ENCODE measurements at places on chromosomes 7 and 10.

- H3K4me3 ChIP-seq = no peak overlapping the region
- no peak for DNase-seq
- no peaks in the 10 kb centered on the region for H3K4me1 ChIP-seq
- H3K27me3 ChIP-seq = no peaks in the 10 kb centered on the region
- H3K36me3 ChIP-seq = no peaks in the 10 kb centered on the region
- H3K27ac ChIP-seq = no peak overlapping the region
Observed at GRCh38 chr10:75859141-75859540, 427.7 kb downstream of the LRMDA start.

- peaks cover 5% of the 10 kb centered on the region for H3K4me1 ChIP-seq
- DNase-seq = no peak
- no peaks in the 10 kb centered on the region for H3K27me3 ChIP-seq
Observed at GRCh38 chr10:69086001-69086509, 1.8 kb upstream of the SRGN start.

DNA sequence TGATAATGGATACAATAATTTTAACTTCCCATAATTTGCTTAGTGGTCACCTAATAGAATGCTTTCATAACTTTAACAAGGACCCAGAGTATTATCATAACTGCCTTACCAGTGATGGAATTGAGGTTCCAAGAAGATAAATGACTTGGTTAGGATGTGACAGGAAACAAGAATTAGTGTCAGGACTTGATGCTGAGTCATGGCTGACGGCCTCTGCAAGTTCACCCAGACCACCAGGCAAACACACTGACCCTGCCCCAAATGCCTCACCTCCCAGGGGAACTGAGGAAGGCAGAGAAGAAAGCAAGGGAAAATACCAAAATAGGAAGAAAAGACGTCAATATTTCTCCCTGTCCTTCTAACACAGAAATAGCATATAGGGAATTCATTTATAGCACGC is 636.3 kb downstream of the PARD3 start:
- DNase-seq = no peak
- H3K4me3 ChIP-seq = no peak overlapping the region
- H3K27ac ChIP-seq = no peak overlapping the region

DNA sequence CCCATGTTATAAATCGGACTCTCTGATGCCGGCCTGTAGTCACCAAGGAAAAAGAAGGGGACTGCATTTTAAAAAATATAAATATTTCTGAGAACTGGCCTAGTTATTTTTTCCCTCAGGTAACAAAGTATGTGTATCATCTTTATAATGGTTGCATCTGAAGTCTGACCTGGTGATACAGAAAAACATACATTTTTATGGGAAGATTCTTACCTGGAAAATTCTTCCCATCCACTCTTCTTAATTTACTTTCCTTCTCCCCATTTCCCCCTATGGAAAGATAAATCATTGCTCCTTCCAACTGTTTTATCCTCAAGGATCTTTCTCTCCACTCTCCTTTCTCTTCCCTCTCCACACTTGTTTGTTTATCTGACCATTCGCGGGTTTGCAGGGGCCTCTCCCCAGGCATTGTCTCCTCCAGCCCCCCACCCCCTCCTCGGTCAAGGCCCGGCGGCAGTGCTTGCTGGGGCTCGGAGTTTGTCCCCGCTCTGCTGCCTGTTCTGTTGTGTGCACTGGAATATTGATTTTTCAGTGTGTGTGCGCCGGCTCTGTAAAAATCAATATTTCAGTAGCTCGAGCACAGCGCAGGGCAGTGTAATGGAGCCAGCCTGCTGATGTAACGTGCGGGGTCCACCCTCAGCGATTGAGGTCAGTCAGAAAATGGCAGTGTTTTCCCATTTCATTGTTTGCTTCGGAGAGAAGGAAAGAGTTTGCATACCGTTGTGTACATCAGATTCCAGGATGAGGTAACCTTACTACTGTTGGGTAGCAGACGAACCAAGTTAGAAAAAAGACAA is 199.5 kb upstream of the NFE2L3 start:
- H3K4me1 ChIP-seq = peaks cover 9% of the 10 kb centered on the region
- no peak overlapping the region for H3K27ac ChIP-seq
- no peaks in the 10 kb centered on the region for H3K36me3 ChIP-seq
- peak overlapping the region; percentile 70 for H3K4me3 ChIP-seq

DNA sequence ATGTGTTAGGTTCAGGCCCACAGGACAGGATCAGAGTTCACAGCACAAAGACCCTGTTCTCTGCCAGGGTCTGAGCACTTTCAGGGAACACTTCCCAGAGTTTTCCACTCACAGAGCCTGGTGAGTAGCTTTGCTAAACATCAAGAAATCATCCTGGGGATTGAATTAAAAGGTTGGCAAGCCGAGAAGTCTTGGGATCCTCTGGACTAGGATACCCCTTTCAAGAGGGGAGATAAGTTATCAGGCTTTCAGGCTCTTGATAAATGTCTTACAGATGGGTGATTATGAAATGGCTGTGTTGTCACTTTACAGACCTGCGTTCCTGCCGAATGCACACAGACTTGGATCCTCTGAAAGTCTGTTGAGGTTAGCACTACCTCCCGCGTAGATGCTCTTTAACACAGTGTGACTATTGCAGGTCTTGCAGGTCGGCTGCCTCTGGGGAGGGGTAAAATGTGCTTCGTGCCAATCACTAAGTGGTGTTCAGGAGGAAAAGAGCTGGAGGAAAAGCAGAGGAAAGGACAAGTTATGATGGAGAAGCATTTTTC is 473.5 kb upstream of the AKR1E2 start:
- no peaks in the 10 kb centered on the region for H3K27me3 ChIP-seq
- H3K36me3 ChIP-seq = no peaks in the 10 kb centered on the region
- H3K4me1 ChIP-seq = no peaks in the 10 kb centered on the region
- no peak overlapping the region for H3K27ac ChIP-seq
- no peak overlapping the region for H3K4me3 ChIP-seq
